HS-5 (cell line): ENCODE measurements at places on chromosomes 2 and 18.

DNA sequence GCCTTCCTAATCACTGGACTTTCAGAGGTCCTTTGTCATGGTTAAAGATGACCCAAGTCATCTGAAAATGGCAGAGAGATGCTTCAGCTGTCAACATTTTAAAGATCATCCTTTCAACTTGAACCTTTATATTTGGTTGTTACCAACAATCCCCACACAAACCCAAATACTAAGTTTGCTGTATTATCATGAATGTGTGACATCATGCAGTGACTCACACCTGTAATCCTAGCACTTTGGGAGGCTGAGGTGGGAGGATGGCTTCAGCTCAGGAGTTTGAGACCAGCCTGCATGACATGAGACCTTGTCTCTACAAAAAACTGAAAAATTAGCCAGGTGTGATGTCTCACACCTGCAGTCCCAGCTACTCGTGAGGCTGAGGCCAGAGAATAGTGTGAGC is 55.2 kb upstream of the NRP2 start:
- DNase-seq = no peak

- no peak for DNase-seq
Measured at GRCh38 chr2:74915743-74916142, 42.7 kb upstream of the POLE4 start.

DNA sequence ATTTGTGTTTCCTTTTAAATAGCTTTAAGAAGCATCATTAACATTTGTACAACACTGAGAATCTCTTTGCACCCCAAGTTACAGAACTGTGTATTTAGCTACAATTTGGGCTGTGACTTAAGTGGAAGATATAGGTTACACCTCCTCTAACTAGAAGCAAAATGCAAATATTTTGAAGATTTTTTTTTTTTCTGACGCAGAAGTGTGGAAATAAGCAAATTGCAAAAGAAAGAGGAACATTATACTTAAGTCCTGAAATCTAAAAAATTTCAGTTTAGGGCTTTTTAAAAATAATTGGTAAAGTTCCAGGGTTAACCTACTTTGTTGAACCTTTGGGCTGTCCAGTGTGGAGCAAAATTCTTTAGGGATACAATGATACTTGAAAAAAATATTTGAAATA is 41.4 kb upstream of the RBMS1 start:
- no peak for DNase-seq

GRCh38 chr2:24565537-24565936 is 74.5 kb downstream of the NCOA1 start:
- DNase-seq = no peak

DNA sequence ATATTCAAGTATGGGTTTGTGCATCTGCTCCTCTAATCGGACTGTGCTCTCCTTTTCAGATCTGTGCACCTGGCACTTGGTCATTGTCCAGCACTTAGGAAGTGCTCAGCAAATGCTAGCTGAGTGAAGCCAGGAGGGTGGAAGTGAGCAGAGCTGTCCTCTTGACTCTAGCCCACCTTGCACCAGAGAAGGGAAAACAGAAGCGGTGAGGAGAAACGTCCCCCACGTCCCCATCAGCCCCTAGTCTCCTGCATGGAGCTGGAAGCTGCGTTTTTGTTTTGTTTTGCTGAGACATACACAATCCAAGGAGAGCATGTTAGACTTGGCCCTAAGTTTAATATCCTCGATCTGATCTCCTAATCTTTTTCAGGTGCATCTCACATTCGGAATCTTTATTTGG is 73.6 kb downstream of the EN1 start:
- no peak for DNase-seq

DNA sequence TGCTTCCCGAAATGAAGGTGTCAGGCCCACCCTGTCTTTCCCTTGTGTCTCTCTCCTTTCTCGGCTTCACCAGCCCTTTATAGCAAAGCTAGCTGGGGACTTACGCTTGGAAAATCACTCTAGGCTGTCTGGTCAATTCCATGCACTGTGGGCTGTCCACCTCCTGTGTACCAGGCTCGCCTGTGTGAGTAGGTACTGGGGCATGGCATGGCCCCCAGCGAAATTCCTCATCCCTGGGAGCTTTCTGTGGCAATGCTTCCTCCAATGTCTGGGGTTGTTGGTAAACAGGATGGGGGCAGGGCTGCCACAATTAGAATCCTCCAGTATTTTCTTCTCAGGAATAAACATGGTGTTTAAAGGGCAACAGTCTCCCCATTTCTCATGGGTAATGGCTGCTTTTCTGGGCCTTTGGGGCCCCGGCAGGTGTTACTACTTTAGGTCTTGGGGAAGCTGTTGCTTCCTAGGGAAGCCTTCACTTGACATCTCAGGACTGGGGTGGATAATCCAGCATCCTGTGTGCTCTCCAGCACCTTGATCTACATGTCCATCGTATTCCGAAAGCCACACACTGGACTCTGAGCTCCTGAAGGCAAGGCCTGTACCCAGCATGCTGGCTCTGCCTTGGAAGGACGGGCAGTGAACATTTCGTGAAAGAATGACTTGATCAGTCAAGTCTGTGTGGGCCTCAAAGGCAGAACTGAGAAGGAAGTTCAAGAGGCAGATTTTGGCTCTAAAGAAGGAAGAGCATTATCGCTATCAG is 21.1 kb downstream of the RHOB start:
- no peak for DNase-seq

GRCh38 chr2:145287736-145288135 is 767.8 kb upstream of the ZEB2 start:
- no peak for DNase-seq

- no peak for DNase-seq
Measured at GRCh38 chr2:200351815-200352214, 45.3 kb downstream of the SPATS2L start.

- DNase-seq = no peak
Measured at GRCh38 chr2:46091004-46091403, 206.2 kb upstream of the EPAS1 start.

DNA sequence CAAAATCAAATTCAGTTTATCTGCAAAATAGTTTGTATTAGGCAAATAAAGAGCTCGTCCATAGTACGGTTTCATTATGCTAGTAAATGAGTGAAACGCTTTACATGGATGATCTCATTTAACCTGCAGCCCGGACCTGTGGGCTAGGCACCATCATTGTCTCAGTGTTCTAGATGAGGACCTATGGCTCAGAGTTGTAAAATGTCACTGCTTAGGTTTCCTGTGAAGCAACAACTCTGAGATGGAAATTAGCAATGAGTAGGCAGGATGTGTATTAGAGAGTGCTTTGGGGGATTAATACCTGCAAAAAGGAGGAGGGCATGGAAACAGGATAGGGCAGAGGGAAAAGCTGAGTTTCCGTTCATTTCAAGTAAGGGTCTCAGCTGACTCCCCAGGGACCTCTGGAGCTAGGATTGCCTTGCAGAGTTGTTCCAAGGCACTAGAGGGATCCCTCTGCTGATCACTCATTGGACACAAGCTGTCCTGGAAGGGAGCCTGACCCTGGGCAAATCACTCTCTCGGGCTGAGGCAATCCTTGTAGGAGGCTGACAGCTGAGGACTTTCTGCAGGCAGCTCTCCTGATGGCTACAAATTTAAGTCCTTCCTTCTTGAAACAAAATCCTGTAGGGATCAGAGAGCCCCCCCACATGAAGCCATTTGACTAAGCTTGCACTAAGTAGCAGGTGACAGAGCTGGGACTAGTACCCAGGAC is 58.8 kb upstream of the SIX2 start:
- no peak for DNase-seq

DNA sequence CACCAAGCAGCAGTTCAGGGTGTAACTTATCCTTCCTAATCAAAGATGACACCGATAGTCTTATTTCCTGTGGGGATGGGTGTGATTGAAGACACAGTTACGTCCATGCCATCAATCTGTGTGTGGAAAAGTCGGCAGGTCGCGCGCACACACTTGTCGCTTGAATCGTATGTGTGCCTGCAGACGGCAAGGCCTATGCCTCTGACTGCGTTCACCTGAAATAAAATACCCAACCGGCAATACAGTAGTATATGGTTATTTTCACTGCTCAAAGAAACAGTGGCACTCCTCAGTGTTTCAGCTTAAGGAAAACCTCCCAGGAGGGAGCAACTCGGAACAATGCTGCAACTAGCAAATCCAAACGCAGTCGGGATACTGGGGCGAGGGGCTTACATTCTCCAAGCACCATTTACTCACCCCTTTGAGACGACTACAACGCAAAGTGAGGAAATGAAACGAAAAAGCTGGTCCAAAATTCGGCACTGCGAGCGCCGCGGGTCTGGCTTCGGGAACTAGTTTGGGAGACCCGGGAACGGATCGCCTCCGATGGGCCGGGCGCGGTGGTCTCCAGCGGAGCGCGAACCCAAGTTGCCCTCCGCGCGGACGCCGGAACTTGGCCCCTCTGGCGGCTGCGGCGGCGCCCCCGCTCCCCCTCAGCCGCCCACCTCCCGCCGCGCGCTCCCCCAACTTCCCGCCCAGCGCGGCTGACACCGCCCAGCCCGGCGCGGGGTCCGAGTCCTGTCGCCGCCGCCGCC is 675 bp downstream of the PRKD3 start:
- DNase-seq = no peak

- DNase-seq = no peak
Measured at GRCh38 chr2:188478724-188479123, 187.1 kb downstream of the GULP1 start.

DNA sequence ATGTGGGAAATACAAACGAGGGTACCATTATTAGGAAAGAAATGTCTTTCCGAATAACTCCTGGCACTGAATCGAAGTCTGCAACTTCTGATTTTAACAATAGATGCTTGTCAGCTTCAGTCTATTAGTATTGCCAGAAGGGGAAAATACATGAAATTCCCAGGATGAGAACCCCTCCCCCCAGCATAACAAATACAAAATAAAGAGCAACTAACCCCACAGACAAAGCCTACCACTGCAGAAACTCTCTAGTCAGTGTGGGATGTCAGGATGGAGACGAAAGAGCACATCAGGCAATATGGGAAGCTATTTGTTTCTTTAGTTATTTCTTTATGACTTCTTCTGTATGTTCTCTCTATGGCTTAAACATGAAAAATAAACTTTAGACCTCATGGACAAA is 365.0 kb upstream of the CDH2 start:
- no peak for DNase-seq

GRCh38 chr2:121210691-121211090 is 74.3 kb downstream of the TFCP2L1 start:
- DNase-seq = no peak

DNA sequence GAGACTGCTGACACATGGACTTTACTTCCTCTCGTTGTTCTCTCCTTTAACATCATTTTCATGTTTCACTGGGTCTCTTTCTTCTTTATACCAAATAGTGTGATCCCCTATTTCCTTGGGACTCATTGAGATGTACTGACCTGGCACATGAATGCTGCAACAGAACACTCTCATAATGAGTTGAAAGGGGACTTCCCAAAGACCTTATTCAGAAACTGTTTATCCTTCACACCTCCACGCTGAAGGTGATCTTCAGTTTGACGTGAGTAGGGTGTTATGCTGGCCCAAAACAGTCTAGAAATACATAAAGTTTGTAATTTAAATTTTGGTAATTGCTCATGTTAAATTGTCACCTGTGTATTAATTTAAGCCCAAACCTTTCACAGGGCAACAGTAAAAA is 1096.8 kb upstream of the GYPC start:
- no peak for DNase-seq

GRCh38 chr2:223503746-223504145 is 98.4 kb downstream of the SCG2 start:
- DNase-seq = no peak

DNA sequence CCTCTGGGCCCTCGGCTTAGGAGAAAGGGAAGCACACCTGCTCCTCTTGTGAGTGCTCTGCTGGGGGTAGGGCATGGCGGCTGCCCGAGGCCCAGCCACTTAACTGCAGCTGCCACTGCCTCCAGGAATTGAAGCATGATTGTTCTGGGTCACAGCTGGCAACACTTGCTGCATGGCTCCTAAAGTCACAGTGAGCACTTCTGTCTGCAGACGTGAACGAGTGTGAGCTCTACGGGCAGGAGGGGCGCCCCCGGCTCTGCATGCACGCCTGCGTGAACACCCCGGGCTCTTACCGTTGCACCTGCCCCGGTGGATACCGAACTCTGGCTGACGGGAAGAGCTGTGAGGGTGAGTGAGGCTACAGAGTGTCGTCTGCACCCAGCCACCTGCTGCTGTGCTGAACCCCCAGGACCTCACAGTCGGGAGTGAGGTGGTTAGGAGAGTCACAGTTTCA is 44.4 kb downstream of the FBLN7 start:
- no peak for DNase-seq
